ENCODE measurements at places on chromosomes 13 and 19. TPM values are rescaled to one million over a fixed set of nuclear protein-coding genes. Genes with fewer than 3 reads are reported as not detected.

The BRME1 gene
- total RNA-seq, result 13.2 TPM

The PRR22 gene
- 4.6 TPM for total RNA-seq

The FFAR1 gene
- 1.4 TPM for total RNA-seq

The VSIG10L gene
- 7.6 TPM for total RNA-seq

DNA sequence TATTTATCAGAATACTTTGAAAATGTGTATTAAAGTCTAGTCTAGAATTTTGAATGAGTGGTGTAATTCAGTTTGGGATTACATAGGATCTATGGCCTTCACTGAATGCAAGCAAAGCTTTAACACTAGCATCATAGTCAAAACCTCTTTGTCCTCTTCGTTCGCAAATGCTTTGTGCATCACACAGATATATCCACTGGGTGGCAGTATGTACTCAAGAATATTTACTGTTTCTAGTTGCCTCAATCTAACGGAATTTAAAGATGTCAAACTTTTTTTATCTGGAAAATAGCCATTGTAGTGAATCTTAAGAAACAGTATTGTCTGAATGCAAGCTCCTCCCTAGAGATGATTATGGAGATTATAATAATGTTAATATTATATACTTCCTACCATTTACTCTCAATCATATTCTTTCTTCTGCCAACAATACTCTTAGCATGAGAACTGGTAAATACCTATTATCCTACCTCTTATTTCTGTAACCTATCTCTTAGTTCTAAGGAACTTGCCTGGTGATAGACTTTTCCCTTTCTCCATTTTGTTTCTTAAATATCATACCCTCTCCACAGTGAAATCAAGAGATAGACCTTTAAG is 25.8 kb downstream of the LACC1 start:
- peak; percentile 40 for DNase-seq

DNA sequence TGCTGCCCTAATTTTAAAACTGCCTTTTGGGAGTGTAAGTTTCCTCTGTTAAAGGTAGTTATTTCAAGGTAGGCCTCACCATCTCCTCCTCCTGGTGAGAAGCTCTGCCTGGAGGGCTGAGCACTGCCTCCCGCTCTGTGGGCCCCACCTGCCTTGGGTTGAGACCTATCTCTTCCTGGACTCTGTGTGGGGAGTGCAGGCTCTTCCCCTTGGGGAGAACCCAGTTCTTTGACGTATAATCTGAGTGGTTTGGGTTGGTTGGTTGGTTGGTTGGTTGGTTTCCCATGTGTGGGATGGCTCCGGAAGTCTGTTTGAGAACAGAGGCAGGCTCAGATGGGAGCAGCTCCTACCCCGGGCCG is 39.1 kb downstream of the ACTN4 start:
- peak; percentile 50 for DNase-seq

- peak; percentile 86 for DNase-seq
Measured at GRCh38 chr19:1248786-1249297, 459 bp downstream of the MIDN start.

All from activated T-cell treated with anti-CD3 and anti-CD28 coated beads, Interleukin-2, amount 50 U/mL, for 72 hours (primary cell).